ENCODE measurements at places on chromosomes 2 and 18. TPM values are rescaled to one million over a fixed set of nuclear protein-coding genes. Genes with fewer than 3 reads are reported as not detected.
A peak's percentile ranks its signal among the peaks of the same experiment; 100 is the strongest.

The LIMS4 gene
- total RNA-seq, result 0.90 TPM

The EVA1A gene
- total RNA-seq, result 30.8 TPM

The UNC80 gene
- 0.03 TPM for total RNA-seq

The FBXO11 gene
- 41.9 TPM for total RNA-seq

DNA sequence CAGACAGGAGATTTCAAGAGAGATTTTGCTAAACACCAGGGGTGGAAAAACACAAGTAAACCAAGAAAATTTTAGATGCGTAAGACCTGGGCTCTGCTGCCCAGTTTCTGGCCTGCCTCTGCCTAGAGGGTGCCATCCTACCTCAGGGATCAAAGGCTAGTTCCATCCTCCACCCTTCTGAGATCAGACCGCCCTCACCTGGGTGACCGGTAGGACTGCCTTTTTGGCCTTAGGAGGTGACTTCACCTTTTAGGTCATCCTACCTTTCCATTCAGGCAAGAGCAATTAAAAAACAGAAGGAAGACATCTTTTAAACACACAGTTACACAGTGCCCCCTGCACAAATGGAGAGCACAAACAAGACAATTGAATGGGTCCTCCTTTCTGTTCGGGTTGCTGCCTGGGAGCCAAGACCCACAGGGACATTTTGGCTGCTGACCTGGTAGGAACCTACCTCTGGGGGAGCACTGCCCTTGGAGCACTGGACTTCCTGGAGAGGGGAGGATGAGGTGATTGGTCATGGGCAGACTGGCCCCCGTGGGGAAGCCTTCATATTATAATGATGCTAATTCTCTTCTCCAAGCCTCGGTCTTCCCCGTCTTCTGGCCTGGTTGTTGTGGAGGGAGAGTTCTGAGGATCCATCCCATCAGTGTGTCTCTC, 3.1 kb downstream of the PSD4 start:
- no peak for DNase-seq

DNA sequence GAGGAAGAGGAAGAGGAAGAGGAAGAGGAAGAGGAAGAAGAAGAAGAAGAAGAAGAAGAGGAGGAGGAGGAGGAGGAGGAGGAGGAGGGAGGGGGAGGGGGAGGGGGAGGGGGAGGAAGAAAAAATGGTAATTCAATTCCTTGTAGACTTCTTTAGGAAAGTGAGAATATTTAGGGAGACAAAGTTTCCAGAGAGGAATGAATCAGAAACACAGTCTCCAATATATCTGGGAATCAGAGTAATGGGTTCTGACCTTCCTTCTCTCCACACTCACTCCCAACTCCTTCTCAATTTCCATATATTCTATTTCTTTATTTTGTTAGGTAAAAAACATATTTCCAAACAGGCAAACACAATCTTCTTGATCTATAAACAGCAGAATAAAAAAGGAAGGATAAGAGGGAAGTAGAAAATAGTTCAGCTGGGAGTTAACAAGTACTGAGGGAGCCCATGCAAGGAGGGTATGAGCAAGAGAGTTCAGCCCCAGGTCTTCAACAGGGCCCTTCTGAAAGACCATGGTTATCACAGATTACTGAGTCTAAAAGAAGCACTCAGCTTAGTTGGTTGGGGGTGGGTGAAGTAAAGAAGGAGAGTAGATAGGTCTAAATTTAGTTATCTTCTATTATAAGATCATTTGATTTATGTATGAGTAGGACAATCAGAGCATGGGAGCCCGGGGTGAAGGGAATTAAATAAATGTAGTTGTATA, 480.8 kb downstream of the NRXN1 start:
- no peak for DNase-seq

DNA sequence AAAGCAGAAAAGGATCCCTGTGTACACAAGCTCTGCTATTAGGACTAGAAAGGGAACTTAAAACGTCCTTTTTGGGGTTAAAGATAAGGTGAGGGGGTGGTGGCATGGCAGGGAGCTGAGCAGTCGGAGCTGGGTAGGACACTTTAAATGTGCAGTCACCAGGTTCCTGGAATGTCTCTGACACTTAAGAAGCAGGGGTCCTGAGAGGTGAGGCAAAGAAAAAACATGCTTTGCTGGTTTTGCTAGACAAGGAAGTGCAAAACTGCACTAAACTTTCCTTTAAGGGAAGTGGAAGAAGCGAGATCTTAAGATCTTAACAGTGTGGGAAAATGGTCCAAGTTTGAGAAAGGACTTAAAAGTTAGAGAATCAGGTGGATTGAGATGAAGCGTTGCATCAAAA, 99.5 kb upstream of the MAP3K20 start:
- peak; percentile 23 for DNase-seq

GRCh38 chr2:173760553-173760952, 204.6 kb downstream of the SP3 start:
- DNase-seq, result no peak

- no peak for DNase-seq
Observed at GRCh38 chr2:202014318-202014717, 19.3 kb upstream of the FZD7 start.

DNA sequence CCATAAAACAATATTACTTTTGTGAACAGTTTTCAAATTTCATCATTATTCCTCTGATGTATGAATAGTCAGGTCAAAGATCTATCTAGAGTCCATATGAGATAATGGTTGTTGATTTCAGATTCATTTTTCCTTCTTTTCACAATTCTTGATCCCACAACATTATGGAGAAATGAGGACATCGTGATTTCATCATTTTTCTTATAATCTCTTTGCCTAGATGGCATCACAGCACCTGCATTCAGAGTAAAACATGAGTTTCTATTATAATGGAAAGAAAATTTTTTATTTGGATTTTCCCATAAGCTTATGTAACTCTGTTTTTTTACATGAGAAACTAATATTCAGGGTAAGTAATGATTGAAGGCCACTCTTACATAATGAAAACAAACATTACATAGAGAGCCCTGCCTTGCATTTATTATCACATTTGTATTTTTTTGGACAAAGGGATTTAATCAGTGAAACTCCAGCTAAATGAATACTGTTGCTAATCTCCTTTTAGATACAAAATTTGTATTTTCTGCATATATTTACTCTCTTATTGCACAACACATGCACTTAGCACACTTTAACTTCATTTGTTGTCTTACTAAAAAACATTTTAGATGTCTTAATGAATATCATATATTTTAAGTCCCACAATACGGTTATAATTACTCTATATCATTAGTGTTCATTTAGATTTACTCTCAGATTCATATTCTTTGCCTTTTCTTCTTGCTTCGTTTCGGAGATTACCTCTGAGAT, 188.4 kb upstream of the KYNU start:
- no peak for DNase-seq

DNA sequence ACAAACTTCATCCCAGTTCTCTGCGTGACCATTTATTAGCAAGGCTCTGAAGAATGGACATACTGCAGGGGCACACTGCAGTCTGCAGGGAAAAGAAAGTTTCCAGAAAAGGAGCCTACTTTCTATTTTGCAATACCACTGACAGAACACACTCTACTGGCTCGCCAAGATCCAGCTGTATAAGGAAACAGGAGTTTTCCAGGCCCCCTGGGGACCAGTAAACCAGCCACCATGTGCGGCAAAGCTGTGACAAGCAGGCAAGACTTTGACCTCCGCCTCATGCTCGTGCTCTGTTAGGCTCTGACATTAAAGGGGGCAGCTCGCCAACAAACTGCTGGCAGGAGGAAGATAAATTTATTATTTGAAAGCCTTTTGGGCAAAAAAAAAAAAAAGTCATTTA, 67.3 kb downstream of the CCBE1 start:
- DNase-seq, result no peak

GRCh38 chr2:795531-796041, 118.4 kb upstream of the TMEM18 start:
- DNase-seq, result no peak

GRCh38 chr2:167017021-167017420, 128.7 kb downstream of the XIRP2 start:
- DNase-seq, result no peak

Data from hepatocyte (in vitro differentiated cells).